ENCODE measurements at places on chromosomes 2 and 18.

- DNase-seq = no peak
Observed at GRCh38 chr2:237304763-237305514, 109.0 kb downstream of the COL6A3 start.

- DNase-seq = peak; percentile 15
Observed at GRCh38 chr18:38481576-38481975, 916.0 kb upstream of the CELF4 start.

- DNase-seq = peak; percentile 22
Observed at GRCh38 chr2:211745295-211746097, 793.1 kb downstream of the ERBB4 start.

DNA sequence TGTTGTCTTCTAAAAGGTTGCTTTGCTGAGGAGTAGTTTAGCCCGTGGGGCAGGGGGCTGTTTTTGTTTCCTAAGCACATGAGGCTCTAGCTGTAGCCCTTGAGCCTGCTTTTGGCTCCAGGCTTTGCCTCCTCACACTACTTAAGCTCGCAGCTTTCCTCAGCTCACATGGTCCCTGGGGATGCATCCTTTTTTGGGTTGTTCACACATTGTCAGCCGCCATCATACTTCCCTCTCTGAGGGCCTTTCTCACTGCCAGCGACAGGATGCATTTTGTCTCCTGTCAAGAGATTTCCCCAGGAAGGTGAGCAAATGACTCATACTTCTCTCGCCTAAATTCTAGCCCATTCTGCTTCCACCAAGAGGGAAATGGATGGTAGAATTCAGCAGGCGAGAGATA is 279.5 kb upstream of the PKDCC start:
- no peak for DNase-seq

DNA sequence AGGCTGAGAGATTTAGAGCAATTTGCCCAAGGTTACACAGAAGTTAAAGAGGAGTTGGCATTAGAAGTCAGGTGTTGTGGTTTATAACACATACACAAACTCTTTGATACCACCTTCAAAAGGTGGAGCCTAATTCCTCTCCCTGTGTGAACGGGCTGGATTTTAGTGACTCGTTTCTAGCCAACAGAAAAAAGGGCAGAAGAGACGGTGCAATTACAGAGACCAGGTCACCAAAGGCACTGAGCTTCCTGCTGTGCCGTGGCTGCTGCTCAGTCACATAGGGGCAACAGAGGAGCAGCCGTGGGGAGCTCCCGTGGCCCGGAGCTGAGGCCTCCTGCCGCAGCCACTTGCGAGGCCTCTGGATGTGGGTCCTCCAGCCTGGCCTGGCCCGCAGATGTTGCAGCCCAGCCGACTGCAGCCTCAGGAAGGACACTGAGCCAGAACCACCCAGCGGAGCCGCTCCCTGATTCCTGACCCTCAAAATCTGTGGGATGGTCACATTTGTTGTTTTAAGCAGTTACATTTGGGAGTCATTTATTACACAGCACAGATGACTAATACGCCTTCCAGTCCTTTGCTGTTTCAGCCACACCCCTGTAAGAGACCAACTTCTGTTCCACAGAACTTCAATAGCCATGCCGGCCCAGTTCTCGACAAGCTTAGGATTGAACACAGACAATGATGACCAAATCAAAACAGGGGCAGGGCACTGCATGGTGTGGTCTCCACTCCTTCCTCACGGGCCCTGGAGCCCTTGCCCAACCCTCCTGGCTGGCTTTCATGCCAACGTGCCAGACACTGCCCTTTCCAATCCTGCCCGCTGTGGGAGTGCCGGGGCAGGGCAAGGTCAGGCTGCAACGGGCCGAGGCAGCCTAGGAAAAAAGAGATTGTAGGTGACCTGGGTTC is 17.1 kb downstream of the EDAR start:
- DNase-seq = no peak

GRCh38 chr2:101823347-101823791 is 125.9 kb downstream of the MAP4K4 start:
- DNase-seq = peak; percentile 35

DNA sequence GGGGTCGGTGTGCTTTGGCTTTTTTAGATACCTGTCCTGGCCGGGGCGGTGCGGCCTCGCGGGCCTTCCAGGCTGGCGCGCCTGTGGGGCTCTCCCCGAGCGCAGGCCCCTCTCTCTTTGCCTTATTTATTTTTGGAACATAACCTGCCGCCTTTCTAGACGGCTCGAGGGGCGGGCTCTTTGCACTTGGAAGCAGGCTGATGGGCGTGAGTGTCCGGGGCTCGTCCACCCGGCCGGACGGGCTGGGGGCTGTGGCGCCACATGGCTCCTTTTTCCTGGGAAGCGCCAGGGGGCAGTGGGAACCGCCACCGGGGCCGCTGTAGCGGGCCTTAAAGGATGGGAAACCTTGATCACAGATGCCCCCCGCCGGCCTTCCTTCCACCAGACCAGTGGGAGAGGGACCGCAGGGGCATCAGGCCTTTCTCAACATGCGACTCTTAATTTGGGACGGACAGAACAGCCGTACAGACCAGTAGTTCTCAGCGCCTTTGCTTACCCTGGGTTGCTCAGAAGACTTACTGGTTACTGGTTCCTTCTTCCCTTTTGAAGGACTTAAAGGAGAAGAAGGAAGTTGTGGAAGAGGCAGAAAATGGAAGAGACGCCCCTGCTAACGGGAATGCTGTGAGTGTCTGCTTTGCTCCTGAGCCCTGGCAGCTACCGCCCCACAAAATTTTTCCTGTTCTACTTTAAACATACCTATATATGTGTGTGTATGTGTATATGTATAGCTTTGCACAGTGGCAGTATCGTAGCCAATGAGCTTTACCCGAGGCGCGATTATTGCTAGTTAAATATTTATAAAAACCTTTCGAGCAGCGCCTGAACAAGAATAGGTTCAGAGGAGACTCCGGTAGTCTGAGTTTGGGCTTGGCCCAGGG is 2.7 kb downstream of the PTMA start:
- DNase-seq = no peak

GRCh38 chr2:239813261-239814115 is 211.7 kb downstream of the NDUFA10 start:
- DNase-seq = no peak

GRCh38 chr2:178280244-178280852 is 86.0 kb downstream of the OSBPL6 start:
- no peak for DNase-seq

DNA sequence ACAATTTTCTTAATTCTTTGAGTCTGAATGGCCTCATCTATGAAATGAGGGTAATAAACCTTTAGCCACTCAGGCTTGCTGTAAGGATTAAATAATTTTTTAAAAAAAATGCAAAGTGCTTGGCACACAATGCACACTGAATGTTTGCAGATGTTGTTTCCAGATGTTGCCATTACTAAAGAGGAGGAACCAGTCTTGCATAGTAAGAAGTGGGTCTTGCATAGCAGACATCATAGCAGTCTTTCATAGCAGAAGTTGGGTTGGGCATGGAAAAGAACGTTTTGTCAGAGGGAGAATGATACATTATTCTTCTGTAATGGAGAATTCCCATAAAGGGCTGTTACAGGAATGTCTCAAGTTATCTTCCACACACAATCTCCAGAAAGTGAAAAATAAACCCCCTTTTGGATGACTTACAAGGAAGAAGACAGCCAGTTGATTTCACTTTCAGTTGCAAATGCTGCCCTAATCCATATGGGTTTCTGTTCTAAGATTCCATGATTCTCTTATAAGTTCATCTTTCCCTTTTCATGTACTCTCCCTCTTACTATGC is 327.7 kb downstream of the SUCLG1 start:
- DNase-seq = no peak

DNA sequence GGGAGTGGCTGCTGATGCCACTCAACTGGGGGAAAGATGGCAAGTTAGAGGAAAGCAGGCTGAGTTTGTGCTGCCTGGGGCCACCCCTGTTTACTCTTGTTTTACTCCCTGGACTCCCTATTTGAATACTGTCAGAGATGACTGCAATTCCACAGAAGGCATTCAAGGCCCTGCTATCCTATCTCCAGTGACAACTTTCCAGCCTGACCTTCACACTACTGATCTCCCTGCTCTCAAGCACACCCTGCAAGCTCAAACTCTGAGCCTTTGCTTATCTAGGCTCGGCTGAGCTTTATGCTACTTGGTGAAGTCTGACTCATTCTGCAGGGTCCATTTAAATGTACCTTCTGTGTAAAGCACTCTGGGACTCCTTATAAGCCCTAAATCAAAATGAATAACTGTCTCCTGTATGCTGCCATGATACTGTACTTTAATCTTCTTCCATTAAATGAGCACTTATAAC is 39.3 kb upstream of the DSG1 start:
- no peak for DNase-seq

- no peak for DNase-seq
Observed at GRCh38 chr18:45173799-45174519, 441.3 kb upstream of the SLC14A2 start.

- peak; percentile 7 for DNase-seq
Observed at GRCh38 chr2:8872821-8873432, 35.5 kb upstream of the KIDINS220 start.

DNA sequence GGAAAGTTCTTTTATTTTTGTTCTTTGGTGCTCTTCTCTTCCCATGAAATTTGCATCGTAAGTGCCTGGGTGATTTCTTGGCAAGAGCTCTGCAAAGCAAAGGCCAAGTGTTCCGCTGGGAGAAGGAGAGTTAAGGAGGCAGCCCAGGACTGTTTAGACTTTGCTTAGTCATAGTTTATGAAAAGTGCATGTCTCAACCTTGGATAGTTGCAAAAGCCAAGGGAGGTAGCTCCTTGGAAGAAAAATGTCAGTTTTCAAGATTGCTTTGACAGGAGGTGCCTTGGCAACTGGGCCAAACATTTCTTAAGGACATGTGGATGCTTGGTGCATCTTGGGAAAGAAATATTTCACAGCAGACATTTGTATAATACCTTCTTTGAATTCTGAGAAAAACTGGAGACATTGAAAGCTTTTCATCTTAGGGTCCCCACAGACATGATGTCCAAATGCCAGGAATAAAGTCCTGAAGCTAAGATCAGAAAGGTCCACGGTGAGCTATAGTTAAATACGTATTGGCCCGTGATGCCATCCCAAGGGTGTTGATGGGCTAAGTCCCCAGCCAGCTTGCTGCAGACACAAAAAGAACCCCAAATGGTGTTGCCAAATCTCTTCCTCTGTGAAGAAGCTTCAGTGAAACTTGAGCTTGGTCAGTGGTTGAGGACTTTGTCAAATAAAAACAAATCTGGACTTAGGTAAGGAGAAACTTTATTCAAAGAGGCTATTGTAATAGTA is 96.3 kb upstream of the THUMPD2 start:
- DNase-seq = no peak

GRCh38 chr18:76486038-76486437 is 9.0 kb downstream of the ZNF516 start:
- DNase-seq = no peak

DNA sequence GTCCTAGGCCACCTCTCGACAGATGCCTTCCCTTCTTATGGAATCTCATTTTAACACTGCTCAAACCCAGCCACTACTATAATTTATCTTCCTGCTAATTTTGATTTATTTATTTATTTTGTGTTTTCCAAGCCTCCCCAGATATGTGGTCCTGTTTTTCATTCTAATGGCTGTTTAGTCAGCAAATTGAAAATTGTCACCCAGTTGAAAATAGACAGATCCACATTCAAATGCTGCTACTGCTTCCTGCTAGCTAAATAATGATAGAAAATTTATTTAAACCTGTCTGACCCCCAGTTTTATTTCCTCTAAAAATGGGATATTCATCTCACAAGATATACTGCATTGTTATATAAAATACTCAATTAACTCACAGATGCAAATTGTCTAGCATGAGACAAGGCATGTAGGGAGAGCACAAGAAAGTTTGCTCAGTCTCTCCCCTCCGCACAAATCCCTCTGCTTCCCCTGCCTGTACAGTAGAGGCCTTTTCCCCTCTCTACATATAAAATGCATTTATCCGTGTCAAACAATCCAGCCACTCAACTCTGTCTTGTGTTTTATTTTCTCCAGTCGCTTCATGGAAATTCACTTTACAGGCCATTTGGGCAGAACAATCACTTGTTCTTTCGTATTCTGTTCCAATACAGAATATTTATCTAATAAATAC is 389.9 kb downstream of the SOX11 start:
- no peak for DNase-seq

DNA sequence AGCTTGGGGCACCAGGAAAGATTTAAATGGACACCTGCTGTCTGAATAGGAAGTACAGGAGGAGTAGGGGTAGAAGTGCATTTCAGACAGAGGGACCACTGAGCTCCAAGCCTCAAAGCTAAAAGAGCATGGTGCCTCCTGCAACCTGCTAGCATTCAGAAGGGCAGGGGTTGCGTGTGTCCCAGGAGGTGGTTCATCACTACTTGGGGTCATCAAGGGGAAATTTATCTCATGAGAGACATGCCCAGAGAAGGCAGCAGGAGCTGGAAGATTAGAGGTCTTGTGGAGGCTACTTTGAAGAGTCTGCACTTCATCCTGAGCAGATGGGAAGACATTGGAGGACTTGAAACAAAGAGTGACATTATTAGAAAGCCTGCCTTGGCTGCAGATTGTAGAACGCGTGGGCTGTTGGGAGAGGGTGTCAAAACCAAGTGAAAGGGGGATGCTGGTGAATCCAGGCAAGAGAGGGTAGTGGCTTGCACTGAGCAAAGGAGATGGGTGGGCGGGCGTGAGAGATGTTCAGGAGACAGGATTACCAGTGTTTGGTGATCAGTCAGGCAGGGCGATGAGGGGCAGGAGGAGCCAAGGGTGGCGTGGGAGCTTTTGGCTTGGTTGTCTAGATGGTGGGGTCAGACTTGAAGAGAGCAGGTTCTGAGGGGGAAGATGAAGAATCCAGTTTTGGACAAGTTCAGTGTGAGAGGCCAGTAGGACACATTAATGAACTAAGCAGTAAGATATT is 154.0 kb downstream of the DYSF start:
- DNase-seq = no peak

- DNase-seq = no peak
Observed at GRCh38 chr2:88131201-88131998, 3.5 kb upstream of the FABP1 start.

DNA sequence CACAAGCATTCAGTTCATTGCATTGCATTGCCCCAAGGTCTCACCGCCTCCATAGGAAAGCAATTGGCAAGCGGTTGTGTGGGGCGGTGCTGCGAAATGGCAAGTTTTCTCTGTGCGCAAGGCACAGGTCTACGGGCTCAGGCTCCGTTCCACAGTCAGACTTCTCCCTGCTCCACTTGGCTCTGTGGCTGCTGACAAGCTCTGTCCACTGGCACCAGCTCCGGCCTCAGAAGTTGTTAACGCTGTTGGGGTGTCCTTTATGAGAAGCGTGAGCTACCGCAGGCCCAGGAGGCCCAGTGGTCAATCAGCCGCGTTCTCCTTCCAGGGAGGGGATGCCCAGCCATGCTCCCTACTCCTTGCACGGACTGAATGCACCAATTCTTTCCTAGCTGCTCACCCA is 87.0 kb upstream of the GATA6 start:
- DNase-seq = no peak
